ENCODE measurements at places on chromosomes 1 and 21.

- DNase-seq: peak; percentile 98
Observed at GRCh38 chr1:33433509-33434362, 2.8 kb upstream of the PHC2 start.

- DNase-seq: no peak
Observed at GRCh38 chr1:217153361-217153760, 430.1 kb upstream of the ESRRG start.

- DNase-seq: no peak
Observed at GRCh38 chr1:48026701-48027532, 29.7 kb upstream of the TRABD2B start.

DNA sequence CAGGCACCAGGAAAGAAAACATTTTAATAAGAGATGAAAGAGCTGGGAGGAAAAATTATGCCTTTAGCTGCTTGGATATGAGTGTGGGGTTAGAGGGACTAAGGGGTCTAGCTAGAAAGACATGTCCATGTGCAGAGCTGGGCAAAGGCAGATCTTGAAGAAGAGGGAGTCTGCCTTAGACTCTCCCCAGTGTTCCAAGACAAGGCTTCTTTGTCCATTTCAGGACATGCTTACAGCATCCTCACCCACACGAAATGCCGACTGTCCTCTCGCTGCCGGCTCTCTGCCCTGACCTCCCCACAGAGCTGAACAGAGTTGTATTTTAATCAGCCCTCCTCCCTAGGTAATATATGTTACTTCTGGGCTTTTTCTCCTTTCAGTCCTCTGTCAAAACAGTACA is 100.7 kb upstream of the ATP1B1 start:
- no peak for DNase-seq

- DNase-seq: no peak
Observed at GRCh38 chr1:183870351-183871077, 65.6 kb downstream of the RGL1 start.

- DNase-seq: no peak
Observed at GRCh38 chr1:23868557-23869016, 497 bp upstream of the FUCA1 start.

DNA sequence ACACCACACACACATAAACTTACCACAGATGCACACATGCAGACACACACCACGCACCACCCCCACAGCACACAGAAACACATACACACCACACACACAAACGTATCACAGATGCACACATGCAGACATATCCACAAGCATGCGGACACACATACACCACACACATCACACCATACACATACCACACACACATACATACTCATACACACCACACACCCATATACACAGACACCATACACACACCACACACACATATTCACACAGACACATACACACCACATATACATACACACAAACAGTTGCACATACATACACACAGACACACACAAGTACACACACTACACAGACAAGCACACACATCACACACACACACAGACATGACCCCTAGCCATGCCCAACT is 37.5 kb upstream of the PDE9A start:
- no peak for DNase-seq

DNA sequence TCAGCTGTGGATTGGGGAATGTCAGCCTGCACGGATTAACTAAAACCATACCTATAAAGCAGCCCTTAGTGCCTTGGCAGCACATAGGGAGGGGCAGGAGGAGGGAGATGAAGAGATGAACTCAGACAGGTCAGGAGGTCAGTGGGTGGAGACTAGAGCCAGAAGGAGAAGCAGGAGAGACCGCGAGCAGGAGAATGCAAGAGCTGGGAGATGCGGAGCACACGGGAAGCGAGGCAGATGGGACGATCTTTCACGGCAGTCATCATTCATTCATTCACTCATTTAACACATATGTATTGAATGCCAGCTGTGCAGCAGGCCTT is 41.9 kb downstream of the NEK2 start:
- peak; percentile 80 for DNase-seq

DNA sequence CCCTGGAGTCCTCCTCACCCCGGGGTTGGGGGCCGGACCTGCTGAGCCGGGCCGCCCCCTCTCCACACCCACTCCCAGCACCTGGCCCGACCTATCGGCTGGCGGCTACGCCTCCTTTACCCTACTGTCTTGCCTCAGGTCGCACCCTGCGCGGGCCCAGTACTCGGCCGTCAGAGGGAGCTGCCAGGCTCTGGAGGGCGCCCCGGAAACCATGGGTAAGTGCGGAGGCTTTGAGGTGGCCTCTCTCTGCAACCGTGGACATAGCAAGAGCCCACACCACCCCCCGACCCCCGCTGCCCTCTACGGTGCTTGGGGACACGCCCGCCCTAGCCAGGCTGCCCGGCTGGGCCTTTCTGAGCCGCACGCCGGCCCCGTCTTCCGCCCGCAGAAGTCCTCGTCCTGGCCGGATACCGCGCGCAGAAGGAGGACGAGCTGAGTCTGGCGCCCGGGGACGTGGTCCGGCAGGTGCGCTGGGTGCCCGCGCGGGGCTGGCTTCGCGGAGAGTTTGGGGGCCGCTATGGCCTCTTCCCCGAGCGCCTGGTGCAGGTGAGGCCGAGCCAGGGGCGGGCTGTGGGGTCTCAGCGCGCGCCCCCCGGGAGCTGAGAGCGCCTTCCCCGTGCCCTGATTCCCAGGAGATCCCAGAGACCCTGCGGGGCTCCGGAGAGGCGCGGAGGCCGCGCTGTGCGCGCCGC is at the start of gene SH3D21:
Gene SH3D21 (plus strand): TSS at position 159 of the 692 bp plus-strand sequence. CDS start 53 bp downstream, at position 212.
- DNase-seq: no peak

DNA sequence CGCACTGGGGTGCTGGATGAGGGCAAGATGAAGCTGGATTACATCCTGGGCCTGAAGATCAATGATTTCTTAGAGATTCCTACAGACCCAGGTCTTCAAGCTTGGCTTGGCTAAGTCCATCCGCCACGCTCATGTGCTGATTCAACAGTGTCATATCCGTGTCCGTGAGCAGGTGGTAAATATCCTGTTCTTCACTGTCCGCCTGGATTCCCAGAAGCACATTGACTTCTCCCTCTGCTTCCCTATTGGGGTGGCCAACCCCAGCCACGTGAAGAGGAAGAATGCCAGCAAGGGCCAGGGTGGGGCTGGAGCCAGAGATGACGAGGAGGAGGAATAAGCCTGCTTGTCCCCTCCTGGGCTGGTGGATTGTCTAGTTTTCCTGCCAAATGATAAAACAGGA is 2.2 kb upstream of the CBR3 start:
- no peak for DNase-seq

DNA sequence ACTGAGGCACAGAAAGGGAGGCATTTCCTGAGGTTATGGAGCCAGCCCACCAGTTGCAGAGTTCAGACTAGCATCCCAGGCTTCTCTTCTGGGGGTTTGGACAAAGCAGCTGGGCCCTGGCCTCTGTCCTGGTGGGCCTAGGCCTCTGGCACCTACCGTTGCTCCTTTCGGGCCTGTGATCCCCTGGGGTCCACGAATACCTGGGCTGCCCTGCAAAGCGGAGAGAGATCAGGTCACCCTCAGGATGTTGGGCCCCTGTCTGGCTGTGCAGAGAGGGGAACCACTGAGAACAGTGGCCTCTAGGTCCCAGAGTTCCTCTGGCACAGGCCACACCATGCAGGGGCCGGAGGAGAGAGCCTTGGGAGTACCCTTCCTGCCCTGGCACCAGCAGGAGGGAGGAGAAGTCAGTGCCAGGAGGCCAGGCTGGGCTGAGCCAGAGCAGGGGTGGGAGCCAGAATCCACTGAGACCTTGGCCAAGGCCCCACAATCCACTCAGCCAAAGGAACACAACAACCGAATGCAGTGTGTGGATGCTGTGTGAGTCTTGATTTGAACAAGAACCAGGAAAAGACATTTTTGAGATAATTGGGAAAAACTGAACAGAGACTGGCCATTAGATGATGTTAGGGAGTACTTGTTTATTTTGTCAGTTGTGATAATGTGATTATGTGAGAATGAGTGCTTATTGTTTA is 8.9 kb downstream of the COL9A2 start:
- no peak for DNase-seq

- DNase-seq: no peak
Observed at GRCh38 chr1:99759518-99760160, 6.8 kb downstream of the FRRS1 start.

- no peak for DNase-seq
Observed at GRCh38 chr21:38181096-38181495, 75.7 kb upstream of the KCNJ15 start.

GRCh38 chr1:203325418-203326091 is 20.2 kb downstream of the BTG2 start:
- no peak for DNase-seq

DNA sequence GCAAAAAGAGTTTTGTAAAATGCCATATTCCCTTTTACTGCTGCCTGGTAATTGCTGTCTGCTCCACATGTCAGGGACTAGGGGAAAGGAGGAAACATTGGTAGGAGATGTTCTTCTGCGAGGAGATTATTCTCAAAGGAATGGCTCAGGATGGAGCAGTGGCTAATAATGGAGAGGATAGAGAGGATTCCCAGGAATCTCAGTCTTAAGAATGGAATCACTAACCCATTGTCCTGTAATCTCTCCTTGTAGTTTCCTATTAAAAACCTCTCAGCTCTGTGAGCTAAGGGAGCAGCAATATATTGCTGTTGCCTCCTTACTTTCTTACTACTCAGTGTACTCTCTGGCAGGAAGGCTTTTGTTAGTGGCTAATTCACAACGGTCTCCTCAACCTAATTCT is 175.4 kb downstream of the HS2ST1 start:
- no peak for DNase-seq

- no peak for DNase-seq
Observed at GRCh38 chr1:245652660-245653427, 498.1 kb downstream of the KIF26B start.

DNA sequence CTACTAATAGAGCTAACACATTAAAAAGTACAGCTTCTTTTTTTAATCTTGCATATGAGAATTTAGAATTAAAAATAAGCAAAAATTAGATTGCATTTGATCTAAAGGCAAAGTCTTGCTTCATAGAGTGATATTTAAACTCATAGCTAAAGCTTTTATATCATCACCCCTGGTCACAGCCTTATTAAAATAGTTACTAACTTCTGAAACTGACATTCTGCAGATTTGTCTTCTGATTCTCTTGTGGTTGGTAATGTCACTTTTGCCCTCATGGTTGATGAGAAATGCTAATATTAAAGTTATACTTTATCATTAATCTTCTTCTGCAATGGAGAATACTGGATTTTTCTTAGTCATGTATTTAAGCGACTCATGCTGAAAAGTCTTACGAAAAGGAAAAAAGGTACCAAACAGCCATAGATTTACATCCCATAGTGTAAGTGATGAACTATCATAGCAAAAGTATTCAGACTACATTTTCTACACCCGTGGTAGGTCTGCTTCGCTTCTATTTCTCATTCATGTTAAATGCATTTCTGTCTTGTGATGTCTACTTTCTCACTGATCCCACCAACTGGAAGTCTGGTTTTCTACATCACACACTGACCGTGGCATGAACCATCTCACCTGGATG is 330.5 kb upstream of the B3GALT2 start:
- DNase-seq: no peak

DNA sequence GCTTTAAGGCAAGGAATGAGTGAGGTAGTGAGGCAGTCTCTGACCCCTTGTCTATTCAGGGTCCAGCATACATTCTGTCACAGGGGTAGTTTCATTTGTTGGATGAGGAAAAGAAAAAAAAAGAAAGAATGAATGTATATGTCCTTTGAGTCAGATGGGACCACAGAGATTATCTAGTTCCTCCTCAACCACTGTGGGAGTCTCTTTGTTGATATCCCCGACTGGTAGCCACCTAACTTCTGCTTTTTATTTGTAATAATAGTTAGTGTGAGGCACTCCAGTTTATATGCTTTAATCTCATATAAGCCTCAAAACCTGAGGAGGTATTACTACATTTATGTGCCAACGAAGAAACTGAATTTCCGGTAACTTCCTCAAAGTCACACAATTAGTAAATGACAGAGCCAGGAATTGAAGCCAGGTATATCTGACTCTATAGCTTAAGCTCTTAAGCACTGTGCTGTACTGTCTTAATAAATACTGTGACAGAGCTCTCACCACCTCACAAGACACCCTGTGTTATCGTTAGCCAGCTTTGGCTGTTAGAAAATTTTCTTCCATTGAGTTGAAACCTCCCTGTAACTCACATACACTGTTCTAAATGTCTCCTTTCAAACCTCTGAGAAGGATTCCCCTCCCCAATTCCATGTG is 82.2 kb downstream of the MDM4 start:
- no peak for DNase-seq
